ENCODE measurements at places on chromosomes 7 and 10.

DNA sequence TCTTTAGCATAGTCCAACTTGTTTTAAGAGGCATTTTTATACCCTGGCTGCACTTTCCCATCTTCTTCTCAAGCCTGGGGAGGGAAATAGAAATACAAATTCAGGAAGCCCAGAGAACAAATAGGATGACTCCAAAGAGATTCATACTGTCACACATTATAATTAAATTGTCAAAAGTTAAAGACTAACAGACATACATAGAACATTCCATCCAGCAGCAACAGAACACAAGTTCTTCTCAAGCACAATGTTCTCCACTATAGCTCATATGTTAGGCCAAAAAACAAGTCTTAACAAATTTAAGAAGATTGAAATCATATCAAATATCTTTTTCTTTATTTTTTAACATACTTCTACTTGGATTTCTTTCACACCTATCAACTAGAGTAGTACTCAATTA lies 75.7 kb downstream of the ANKRD7 start:
- DNase-seq: no peak

GRCh38 chr10:107011105-107011504 lies 153.4 kb downstream of the SORCS1 start:
- DNase-seq: no peak

DNA sequence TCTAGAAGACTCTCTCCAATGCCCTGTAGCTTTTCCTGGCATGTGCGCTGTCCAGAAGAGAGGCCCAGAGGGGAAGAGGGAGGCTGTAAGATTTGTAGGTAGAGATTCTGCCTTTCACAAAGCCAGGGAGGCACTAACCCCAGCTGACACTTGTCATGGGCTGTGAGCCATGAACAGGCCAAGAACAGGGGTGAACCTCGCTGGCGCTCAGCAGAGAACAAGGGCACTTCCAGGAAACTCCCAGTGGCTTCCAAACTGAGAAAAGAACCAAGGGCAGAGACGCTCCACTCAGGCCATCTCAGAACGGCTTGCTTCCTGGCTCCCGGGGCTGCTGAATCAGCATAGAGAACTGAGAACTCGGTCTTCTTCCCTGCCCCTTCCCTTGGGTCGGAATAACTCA lies 257.8 kb upstream of the ZNF32 start:
- DNase-seq: no peak

DNA sequence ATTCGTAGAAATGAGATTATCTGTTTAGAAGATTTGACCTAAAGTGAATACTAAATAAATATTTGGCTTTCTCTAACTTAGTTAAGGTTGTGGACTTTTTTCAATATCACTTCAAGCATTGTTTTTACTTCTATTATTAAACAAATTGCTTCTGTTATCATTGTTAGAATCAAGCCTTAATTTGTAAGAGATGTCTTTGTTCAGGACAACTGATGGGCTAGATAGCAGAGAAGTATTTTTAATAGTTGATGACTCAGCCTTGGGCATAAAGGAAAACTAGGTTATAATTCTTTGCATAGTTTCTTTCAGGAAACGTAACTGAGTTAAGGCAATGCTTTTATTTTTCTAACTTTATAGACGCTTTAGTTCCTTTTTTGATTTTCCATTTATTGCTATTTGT lies 128.8 kb upstream of the SMIM30 start:
- no peak for DNase-seq

GRCh38 chr7:75889826-75890225 lies 11.0 kb downstream of the RHBDD2 start:
- no peak for DNase-seq

DNA sequence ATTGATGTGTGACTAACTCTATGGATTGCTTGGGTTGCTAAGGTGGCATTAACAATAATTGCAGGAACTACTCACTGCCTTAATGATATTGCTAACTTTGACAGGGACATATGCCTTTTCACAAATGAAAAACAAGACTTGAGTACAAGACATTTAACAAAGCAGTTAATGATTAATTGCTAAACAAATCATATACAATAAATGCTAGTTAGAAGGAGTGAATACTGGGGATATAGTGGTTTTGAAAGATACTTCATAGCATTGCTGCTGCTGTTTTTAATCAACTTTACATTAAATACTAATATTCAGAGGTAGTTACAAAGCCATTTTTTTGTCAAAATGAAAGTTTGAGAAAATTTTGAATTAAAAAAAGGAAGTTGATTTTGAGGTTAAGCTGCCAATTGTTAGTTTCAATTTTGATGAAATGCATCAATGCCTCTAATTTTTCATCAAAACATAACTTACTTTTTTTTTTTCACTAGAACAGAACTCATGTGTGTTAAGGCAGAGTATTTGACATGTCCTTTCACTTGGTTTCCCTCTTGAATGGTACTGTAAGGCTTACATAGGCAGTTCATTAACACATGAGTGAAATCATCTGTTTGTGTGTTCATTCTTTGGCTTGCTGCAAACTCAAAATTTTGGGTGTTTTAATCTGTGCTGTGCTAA lies 106.2 kb upstream of the SEMA3D start:
- no peak for DNase-seq

GRCh38 chr10:17009212-17009700 lies 120.4 kb downstream of the CUBN start:
- DNase-seq: no peak

DNA sequence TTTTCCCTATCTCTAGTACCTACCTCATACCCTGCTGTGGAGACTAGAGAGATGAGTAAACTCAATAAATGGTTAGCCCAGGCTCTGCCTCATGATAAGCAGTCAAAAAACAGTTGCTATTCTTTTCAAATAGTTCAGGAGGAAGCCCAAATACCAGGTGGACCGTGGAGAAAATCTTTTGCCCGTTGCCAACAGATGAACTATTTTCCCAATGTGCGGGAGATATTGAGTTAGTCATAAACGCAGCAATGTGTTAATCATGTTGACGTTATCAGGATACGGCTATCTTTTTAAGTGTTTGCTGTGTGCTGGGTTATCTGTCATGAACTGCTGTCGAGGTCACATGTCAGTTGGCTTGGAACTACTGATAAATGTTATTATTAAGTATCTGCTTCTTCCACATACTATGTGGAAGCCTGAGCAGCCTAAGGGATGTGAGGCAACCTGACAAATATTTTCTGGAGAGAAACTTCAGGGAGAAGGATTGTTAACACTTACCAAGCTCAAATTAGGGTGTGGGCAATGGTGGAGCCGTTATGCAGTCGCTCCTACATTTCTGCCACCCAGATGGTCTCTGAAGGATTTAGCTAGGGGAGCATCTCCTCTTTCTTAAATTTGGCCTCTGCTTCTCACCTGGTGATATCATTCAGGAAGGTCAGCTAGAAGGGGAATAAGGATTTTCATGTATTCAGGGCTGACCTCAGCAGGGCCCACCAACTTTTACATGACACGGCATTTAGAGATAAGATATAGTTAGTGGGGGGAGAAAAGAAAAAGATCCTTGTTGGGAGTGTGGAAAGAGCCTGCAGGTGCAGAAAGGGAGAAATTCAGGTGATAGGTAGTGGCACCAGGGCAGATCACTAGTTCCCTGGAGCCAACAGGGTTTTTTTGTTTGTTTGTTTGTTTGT lies 33.5 kb upstream of the SLC26A3 start:
- DNase-seq: no peak

DNA sequence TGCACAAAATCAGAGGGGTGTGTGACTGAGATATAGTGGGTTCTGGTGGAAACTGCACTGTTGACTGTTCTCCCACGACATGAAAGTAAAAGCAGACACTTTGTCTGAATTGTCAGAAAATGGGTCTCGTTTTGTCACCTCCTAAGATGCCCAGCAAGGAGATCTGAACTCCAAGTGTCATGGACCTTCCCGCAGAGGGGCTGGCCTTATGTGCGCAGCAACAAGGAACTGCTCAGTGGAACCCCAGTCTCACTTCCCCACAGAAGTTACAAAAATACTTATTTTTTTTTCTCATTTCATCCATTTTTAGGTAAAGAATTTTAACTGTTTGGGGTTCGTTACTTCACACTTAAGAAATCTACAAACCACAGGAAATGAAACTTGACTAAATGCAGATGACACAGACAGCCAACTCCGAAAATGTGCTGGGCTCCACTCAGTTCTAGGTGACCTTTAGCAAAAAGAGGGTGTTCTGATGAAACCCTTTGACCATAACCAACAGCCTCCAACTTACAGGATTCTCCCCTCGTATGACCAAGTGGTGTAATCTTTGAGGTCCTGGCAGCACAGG lies 115.0 kb downstream of the FAM107B start:
- peak; percentile 47 for DNase-seq

DNA sequence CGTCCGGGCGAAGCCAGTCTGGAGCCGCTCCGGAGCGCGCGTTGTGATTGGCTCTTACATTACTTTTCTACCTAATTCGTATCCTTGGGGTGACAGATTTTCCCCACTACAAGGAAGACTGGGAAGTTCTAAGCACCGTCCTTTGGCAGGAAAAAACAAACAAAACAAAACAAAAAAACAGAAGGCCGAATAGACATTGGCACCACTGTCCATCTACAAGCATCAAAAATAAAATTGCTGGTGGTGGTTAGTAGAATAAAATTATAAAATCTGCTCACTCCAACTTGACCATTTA lies 651 bp upstream of the SKAP2 start:
- no peak for DNase-seq

DNA sequence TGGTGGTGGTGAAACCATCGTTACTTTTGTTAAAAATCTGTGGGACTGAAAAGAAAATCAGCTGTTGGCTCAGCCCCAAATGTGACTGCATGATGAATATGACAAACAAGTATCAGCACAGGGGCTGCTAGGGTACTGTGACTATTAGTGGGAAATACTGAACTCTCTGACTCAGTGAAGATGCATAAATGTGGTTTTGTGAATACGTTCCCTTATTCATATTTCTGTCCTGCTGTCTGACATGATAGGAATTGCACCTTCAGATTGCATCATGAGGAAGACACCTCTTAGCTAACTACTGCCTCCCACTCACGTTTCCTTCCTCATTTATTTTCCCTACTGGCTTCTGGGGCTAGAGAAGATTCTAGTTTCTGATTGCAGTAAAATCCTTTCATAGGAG lies 1.4 kb downstream of the CLEC5A start:
- no peak for DNase-seq
